Small intestine (tissue), 16 donors: ENCODE measurements at places on chromosomes 7 and 10. TPM values are rescaled to one million over a fixed set of nuclear protein-coding genes. Genes with fewer than 3 reads are reported as not detected.

Gene ZNF425
- polyA plus RNA-seq, result 0.98 TPM

DNA sequence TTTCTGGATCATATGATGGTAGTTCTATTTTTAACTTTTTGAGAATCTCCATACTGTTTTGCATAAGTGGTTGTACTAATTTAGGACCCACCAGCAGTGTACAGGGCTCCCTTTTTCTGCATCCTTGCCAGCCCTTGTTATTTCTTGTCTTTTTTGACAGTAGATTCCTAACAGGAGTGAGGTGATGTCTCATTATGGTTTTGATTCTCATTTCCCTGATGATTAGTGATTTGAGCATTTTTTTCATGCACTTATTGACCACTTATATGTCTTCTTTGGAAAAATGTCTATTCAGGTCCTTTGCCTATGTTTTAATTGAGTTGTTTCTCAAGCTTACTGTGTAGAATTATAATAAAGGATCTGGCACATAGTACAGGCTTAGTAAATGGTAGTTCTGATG is 238.8 kb upstream of the BMPER start:
- DNase-seq, result no peak

GRCh38 chr10:20817646-20818045 is 79.5 kb downstream of the NEBL start:
- DNase-seq, result no peak

- no peak for DNase-seq
Measured at GRCh38 chr10:131201741-131202515, 109.6 kb downstream of the TCERG1L start.

DNA sequence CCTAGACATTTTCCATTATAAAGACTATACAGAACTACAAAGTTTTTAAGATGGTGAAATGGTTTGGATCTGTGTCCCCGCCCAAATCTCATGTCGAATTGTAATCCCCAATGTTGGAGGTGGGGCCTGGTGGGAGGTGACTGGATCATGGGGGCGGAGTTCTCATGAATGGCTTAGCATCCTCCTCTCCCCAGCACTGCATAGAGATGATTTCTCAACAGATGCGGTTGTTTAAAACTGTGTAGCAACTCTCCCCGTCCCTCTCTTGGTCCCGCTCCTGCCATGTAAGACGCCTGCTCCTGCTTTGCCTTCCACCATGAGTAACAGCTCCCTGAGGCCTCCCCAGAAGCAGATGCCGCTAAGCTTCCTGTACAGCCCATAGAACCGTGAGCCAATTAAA is 1.6 kb downstream of the FAM133B start:
- no peak for DNase-seq

- no peak for DNase-seq
Measured at GRCh38 chr7:108818742-108819141, 249.1 kb downstream of the DNAJB9 start.

DNA sequence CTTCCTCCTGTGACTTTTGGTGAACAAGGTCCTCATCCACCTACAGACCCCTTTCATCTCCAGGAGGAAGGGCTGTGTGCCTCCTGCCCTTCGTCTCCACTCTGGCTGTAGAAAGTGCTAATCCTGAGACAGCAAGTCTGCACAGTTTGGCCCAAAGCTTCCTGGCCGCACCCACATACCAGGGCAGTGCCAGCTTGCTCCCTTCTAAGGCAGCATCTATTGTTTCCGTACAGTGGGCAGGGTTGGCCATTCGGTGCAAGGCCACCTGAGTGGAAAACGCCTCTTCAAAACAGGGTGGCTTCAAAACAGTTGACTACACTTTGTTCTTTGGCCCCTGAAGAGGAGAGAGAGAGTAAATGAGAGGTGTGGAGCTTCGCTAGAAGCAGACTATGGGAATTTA is 134.1 kb upstream of the KLF14 start:
- no peak for DNase-seq

GRCh38 chr10:116281775-116282174 is 8.8 kb upstream of the GFRA1 start:
- no peak for DNase-seq
